Germinal center (tissue), 1 donor: ENCODE measurements at places on chromosomes 11 and 22.

DNA sequence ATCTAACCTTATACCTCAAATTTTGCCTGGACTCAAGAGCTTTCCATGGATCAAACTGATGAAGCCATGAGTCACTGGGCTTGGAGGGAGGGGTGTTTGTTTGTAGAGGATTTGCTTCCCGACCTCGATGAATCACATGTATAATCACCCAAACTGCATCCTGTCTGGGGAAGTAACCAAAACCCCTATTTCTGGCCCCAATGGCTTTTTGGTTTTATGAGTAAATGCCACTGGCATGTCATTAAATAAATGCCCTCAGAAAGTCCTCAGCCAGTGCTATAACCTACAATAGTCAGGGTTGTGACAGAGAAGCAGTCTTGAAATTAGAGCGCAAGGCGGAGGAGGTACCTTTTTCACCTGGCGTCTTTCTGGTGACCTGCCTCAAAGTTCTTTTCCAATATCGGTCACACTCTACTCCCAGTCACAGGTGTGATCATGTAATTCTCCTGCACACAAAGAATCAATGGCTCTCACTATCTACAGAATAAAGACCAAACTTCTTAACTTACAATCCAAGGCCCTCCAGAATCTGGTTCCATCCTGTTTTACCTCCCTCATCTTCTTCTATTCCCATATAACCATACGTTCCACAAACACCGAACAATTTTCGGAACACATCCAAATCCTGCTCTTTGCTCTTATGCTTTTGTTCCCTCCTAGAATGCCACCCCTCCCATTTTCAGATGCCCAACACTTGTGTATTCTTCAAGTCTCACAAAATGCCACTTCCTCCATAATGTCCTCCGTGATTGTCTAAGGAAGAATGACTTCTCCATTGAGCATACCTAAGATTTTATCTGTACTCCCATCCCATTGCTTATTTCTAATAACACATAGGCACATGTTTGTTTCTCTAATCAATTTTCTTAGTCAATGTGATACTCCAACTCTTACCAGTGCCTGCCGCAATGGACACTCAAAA is 81.3 kb upstream of the BLID start:
- DNase-seq: no peak

- DNase-seq: no peak
Observed at GRCh38 chr11:63920126-63920938, 3.4 kb upstream of the RCOR2 start.

GRCh38 chr11:833114-833791 is 501 bp downstream of the CD151 start:
- no peak for DNase-seq

- no peak for DNase-seq
Observed at GRCh38 chr11:1889224-1889930, 2.3 kb downstream of the PRR33 start.

- DNase-seq: no peak
Observed at GRCh38 chr11:60791153-60791933, 6.2 kb downstream of the MS4A10 start.

GRCh38 chr11:10727146-10727851 is 23.7 kb upstream of the CTR9 start:
- no peak for DNase-seq

GRCh38 chr11:69462106-69462951 is 19.1 kb upstream of the LINC01488 start:
- no peak for DNase-seq

- DNase-seq: no peak
Observed at GRCh38 chr11:70428701-70429427, 30.5 kb downstream of the CTTN start.

DNA sequence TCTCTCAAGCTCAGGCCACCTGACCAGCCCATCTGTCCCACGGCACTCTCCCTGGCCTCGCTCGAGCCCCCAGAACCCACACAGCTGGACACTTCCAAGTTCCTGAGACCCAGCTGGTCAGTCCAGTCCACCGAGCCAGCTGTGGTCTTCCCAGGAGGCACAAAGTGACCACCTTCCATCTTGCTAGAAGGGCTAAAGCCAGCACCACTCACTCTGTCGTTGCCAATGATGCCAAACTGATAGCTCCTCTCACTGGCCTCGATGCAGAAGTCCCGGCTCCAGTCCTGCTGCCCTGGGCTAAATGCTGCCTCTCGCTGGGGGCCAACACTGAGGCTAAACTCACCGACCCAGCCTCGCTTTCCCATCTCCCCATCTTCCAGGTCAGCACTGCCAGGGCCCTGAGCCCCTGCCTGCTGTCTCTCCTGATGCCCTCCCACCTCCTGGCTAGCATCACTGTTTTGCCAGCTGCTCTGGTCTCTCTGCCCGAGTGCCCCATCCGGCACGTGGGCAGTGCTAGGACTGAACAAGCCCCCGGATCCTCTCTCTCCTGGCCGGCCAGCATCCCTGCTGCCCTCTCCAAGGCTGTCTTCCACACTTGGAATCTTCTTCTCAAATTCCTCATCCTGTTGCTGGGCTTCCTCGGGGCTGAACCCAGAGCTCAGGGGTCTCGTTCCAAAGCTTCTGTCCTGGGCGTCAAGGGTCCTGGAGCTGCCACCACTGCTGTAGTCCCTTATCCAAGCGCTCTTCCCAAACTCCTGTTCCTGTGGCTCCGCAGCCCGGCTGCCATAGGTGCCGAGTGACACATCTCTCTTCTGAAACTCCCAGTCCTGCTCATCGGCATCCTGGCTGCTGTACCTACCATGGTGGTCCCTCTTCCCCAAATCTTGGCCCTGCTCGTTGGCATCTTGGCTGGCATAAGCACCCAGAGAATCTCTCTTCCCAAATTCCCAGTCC is 15.4 kb downstream of the TNKS1BP1 start:
- no peak for DNase-seq

DNA sequence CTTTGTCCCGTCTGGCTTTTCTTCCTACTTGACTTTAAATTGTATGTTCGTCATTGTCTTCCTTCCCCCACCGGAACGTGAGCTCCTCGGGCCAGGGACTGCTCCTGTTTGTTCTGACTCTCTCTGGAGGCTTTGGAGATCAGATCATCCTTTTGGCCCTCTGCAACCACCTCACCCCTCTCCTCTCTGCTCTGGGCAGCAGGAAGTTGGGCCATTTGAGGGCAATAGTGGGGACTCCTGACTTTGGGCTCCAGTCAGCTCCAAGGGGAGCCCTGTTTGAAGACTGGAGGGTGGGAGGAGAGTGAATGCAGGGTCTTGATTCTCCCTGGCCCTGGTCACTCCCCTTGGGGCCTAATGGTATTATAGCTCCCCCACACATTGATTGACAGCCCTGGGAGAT is 186.3 kb upstream of the B3GAT1 start:
- no peak for DNase-seq

DNA sequence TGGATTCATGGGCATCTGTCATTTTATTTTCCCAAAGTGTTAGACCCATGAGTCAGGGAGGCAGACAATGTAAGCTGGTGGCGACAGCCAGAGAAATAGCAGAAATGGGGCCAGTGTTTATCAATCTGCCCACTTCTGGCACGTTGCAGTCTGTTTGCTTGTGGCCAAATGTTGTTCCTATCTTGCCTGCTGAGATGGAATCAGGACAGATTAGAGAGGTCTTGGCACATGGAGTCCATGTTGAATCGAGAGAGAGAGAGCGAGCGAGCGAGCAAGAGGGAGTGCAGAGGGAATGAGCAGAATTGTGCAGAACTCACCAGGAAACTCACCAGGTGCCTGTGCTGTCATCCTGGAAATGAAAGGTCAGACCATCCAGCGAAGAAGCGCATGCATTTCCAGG is 21.9 kb upstream of the PARVG start:
- no peak for DNase-seq

DNA sequence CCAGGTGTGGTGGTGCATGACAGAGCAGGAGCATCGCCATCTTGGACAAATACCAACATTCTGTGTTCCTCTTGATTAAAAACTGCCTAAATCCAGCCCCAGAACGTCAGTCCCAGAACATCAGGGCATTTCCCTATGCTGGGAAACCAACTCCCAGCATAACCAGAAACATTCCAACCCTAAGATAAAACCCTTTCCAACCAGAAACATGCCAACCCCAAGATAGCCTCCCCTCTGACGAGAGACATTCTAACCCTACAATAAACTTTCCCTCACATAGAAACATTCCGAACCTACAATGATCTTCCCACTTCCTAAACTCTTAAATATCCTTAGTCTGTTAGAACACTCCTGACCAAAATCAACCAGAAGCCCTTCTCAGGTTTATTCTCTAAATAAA is 11.6 kb downstream of the PLAAT4 start:
- no peak for DNase-seq

- DNase-seq: no peak
Observed at GRCh38 chr22:45887202-45888131, 89.5 kb downstream of the WNT7B start.

DNA sequence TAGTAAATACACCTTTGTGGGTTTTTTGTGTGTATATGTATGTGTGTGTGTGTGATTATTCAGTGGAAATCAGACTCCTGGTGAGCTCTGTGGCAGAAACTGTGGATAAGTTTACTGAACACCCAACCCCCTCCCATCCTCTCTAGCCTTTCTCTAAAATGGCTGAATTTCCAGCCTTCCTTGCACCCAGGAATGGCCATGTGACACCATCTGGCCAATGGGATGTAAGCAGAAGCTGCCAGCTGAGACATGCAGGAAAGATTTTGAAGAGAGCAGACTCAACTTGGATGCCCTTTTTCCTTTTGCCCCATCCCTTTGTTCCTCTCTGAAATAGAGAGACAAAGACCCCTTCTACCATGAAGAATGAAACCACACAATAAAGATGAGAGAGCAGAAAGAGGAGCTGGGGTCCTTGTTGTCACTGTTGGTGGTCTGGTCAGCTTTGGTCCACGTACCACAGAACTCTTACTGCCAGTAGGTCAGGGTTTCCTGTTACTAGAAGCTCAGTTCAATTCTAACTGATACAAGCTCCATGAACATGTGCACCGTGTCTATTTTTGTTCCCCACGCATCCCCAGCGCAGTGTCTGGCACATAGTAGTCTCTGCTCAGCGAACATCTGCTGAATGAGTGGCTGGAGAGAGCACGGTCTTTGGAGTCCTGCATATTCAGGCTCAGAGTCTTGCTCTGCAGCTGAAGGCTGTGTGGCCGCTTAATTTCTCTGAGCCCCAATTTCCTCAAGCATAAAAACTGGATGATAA is 57.5 kb downstream of the SEZ6L start:
- no peak for DNase-seq

DNA sequence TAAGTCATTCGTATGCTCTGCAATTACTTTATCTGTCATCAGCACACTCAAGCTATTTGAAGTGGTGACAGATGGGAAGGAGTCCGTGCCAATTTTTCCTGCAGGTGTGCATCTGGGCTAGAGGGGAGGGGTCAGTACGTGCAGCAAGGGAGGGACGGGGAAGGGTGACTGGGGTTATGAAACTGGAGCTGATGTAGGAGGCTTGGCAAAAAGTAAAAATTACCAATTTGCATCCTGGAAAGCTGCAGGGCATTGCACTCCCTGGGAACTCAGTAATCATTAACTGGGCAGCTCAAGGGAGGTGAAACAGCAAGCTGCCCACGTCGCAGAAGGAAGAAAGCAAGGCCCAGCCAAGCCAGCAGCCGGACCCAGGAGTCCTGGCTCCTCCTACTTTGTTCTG is 87.1 kb upstream of the TMEM45B start:
- no peak for DNase-seq

DNA sequence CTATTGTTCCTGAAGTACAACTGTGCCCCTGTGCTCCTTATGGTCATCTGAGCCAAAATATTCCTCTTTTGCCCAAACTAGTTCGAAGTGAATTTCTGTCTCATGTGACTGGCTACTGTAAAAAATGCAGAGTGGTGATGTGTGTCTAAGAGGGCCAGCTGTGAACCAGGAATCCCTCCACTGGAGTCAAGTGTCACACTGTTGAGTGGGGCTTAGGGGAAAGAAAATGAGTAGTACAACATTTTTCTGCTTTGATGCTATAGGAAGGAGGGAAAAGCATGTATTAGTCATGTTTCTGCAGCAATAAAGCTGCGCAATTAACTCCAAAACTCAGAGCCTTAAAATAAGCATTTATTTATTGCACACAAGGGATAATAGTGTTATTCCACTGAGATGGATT is 39.8 kb upstream of the HMGXB4 start:
- no peak for DNase-seq

DNA sequence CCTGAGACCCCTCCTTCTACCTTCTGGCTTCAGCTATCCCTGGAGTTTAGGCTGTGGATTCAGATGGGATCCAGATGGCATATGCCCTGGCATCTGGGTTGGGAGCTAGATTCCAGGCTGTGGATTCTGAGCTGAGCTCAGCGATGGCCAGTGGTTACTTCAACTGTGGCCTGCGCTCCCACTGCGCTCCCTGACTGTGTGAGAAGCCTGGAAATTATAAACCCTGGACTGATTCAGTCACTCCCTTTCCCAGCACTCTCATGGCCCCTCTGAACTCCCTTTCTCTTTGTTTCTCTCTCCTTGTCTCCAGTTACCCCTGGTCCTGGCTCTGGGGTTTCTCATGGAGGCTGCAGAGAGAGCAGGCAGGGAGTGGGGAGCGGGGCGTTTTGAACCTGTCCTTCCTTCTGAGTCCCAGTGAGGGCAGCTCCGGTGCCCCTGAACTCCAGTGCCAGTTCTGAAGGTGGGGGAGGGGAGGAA is 4.8 kb downstream of the ARHGEF17 start:
- no peak for DNase-seq

GRCh38 chr11:16804104-16804947 is 65.9 kb downstream of the C11orf58 start:
- no peak for DNase-seq

GRCh38 chr22:21014202-21014725 is 701 bp upstream of the P2RX6 start:
- DNase-seq: peak; percentile 93

DNA sequence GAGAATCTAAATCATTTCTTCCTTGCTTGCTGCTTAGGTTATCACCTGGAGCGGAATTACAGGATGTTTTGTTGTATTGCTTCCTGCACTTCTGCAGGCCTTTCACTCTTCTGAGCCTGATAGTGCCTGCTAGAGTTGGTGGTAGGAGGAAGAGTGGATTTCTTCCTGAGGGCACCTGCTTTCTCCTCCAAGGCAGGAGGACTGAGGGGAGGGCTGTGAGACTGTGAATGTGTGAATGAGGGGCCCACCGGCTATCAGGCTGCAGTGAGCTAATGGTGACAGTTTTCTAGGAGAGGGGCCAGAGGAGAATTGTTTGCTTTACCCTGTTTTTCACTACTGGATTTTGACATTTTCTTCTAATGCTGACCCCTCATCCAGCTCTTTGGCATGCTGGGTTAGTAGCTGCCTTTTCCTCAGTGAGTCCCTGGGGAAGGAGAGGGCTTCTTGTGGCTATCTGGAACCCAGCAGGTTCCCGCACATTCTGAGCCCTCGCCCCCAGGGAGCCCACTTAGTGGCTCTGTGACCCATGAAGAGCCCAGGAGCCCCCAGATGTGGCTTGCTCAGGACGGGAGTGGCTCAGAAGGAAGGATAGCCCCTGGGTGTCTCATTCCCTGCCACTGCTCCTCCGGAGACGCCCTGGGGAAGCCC is 39.1 kb downstream of the DIXDC1 start:
- DNase-seq: no peak
